Activated naive CD4-positive, alpha-beta T cell (primary cell): ENCODE measurements at places on chromosomes 7 and 10.

- DNase-seq: no peak
Measured at GRCh38 chr7:28166982-28167715, 13.4 kb downstream of the JAZF1 start.

GRCh38 chr10:10968257-10968588 lies 49.4 kb upstream of the CELF2 start:
- no peak for DNase-seq

DNA sequence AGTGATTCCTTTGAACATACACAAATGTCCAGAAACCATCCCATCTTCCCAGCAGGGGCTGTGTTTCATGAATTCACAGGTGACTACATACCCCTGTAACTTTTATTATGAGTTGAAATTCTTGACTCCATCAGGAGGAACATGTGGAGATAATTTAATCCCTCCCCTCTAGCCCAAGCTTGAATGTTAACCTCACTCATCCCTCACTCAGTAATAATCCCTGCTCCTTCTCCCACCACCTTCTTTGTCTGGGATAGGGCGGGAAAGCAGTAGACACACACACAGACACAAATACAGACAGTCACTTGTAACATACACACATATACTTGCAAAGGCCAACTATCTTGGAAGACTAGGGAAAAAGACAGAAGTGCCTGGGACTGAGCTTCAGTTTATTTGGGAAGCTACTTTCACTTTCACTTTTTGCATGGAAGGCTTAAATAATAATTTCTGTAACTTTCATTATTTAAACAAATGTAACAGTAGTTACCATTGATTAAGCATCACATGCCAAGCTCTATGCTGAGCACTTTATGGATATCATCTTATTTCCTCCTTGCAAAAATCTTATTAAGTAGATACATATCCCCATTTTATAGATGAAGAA lies 7.3 kb downstream of the AASS start:
- DNase-seq: no peak

GRCh38 chr7:155344270-155344617 lies 46.6 kb downstream of the INSIG1 start:
- no peak for DNase-seq

- DNase-seq: no peak
Measured at GRCh38 chr7:45131891-45132290, 20.4 kb upstream of the TBRG4 start.

GRCh38 chr10:17216217-17216900 lies 11.7 kb upstream of the VIM start:
- no peak for DNase-seq

DNA sequence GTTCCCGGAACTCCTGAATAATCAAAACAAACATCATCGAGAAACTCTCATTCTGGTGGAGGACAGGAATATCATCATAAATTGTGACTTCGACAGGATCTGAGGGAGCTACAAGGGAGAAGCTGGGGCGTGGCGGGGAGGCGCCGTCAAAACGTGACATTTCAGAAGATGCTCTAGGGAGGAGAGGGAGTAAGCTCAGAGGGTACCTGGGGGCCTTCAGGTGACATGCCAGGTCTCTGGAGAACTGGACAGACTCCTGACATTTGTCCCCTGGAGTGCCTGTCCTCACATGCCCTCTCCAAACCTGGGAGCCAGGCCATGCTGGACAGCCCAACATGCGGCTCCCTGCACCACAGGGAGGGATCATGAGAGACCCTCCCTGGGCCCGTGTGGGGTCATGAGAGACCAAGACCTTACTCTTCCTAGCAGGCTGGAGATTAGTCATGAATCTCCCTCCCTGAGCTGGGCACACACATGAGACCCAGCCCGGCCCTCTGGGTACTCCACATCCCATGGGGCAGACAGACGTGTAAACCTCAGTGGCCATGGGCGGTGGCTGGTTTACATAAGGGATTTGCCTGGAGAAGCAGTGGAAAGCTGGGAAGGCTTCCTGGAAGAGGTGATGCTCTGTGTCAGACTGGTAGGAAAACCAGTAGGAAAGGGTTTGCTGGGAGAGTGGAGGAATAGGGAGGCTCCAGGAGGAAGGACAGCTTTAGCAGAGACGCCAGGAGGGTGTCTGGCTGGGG lies 81.0 kb downstream of the MYL10 start:
- DNase-seq: no peak

- DNase-seq: no peak
Measured at GRCh38 chr7:151442776-151443496, 3.0 kb upstream of the CRYGN start.

DNA sequence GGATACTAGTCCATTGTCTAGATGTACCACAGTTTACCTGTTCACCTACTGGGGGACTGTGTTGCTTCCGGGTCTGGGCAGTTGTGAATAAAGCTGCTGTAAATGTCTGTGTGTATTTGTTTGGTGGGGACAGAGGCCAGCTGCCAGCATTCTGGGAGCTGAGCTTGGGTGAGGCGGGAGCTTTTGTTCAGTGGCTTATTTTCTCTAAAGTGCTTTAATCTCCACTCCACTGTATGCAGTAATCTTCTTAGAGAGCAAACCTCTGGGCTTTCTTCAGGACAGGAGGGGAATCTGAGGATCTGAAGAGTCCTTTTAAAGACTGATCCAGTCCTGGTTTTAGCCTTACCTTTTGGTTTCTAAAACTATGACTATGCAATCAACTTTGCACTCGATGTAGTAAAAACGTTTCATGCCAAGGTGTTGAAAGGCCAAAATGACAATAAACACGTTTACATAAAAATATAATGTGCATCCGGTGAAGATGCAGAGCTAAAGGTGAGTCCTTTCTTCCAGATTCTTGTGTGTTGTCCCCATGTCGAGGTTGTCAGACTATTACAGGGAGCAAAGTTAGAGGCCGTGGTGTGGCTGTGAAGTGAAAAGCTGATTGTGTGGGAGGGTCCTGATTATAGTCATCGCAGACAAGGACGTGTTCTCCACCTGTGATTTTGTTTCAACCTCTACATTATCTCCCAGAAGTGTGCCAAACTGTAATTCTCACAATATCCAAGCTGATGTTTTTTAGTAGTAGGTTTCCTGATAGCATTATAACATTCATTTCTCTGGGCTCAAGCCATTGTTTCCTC lies 279.8 kb downstream of the CAMK1D start:
- no peak for DNase-seq
